IMR-90 (cell line): ENCODE measurements at places on chromosomes 1 and 21.
A peak's percentile ranks its signal among the peaks of the same experiment; 100 is the strongest.

- no peak for DNase-seq
Observed at GRCh38 chr1:88060750-88061491, 623.2 kb upstream of the PKN2 start.

DNA sequence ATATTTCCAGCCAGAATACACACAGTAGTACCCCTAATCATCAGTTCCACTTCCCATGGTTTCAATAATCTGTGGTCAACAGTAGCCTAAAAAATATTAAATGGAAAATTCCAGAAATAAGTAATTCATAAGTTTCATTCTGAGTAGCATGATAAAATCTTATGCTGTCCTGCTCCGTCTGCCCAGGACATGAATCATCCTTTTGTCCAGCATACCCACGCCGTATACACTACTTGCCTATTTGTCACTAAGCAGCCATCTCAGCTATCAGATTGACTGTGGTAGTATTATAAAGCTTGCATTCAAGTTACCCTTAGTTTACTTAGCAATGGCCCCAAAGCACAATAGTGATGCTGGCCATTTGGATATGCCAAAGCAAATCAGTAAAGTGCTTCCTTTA, 118.7 kb downstream of the SLC5A9 start:
- peak; percentile 3 for DNase-seq

- DNase-seq, result no peak
Observed at GRCh38 chr1:239228451-239228850, 157.9 kb upstream of the CHRM3 start.

- DNase-seq, result no peak
Observed at GRCh38 chr1:115400891-115401290, 62.8 kb upstream of the NGF start.

- peak; percentile 50 for DNase-seq
Observed at GRCh38 chr1:14974361-14974760, 179.2 kb upstream of the TMEM51 start.

- DNase-seq, result peak; percentile 33
Observed at GRCh38 chr1:155062702-155063411, 683 bp upstream of the EFNA4 start.

DNA sequence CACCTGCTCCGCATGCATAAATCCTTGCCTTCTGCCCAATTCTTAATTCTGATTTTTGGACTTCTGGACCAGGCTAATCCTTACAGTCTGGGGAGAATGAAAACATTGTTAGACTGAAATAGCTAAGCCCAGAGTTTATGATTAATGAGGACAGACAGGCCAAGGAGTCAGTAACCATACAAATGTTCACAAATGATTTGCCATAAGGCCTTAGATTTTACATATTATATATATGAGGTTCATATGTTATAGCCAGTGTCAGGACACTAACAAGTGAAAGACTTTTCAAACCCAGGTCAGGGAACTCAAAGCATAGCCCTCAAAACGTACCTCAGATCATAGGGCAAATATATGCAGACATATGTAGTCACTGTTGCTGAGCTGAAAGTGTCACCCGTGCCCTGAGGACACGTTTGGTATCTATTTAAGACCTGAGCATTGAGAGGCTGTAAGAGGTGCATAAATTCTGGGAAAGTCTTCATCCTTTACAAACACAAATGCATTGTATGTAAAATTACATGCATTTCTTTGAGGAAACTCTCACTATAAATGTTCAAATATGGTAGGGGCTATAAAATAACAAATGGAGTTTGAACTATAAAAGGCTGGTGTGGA, 45.3 kb upstream of the FBXO28 start:
- no peak for DNase-seq

DNA sequence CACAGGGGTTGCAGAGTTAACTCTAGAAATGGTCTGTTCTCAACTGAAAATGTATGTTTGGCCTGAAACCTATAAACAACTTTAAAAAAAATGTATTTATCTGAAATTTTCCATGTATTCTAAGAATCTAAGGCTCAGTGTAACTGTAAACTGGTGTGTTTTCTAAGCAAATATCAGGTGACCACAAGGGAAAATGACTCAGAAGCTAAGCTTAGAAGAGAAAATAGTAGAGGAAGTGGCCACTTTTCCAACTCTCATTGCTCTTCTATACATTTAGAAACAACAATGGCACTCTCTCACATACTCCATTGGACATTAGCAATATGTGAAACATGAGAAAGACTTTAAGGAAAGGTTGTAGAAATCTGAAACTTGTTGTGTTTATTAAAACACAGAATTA, 7.5 kb downstream of the TNFSF18 start:
- DNase-seq, result peak; percentile 63

DNA sequence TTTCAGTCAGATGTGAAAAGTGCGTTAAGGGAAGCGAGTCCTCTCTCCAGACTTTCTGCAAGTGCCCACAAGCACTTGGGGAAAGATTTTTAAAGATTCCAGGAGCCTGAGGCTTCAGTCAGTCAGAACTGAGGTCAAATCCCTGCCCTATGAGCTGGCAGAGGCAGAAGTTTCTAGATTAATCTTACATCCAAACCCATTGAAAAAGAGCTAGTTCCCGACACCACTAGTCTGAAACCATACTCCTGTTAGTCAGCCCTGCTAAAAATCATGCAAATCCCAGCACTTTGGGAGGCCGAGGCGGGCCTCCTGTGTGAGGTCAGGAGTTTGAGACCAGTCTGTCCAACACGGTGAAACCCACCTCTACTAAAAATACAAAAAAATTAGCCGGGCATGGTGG, 21.0 kb downstream of the RSPH1 start:
- no peak for DNase-seq

DNA sequence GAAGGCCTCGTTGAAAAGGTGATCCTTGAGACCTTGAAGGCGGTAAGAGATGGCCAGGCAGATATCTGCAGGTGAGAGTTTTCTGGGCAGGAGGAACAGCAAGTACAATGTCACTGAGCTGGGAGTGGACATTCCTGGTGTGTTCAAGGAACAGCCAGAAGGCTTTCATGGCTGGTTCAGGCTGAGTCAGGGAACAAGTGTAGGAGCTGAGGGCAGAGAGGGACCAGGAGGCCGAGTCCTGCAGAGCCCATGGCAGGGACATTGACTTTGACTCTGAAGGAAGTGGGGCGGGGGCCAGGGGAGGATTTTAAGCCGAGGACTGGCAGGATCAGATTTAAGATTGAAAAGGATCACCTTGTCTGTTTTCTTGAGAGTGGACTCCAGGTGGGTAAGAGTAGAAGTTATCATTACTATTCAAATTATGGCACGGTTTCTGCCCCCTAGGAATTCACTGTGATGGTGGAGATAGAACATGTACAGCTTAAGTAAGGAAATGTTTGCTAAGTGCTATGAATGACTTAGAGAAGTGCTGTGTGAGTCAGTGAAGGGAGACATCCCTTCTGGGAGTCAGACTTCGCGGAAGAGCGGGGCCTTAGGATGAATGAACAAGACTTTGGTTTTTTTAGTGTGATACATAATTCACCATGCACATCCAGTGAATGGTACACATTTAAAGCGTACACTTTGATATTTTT, 202.3 kb downstream of the KIF26B start:
- DNase-seq, result no peak

GRCh38 chr1:97245682-97246081, 524.1 kb downstream of the PTBP2 start:
- DNase-seq, result peak; percentile 16

GRCh38 chr1:228464487-228464983, 22.6 kb upstream of the RNF187 start:
- peak; percentile 81 for DNase-seq

GRCh38 chr1:30824736-30825429, 67.3 kb upstream of the LAPTM5 start:
- DNase-seq, result no peak

- DNase-seq, result peak; percentile 81
Observed at GRCh38 chr1:32761253-32761877, 55.8 kb downstream of the YARS1 start.

DNA sequence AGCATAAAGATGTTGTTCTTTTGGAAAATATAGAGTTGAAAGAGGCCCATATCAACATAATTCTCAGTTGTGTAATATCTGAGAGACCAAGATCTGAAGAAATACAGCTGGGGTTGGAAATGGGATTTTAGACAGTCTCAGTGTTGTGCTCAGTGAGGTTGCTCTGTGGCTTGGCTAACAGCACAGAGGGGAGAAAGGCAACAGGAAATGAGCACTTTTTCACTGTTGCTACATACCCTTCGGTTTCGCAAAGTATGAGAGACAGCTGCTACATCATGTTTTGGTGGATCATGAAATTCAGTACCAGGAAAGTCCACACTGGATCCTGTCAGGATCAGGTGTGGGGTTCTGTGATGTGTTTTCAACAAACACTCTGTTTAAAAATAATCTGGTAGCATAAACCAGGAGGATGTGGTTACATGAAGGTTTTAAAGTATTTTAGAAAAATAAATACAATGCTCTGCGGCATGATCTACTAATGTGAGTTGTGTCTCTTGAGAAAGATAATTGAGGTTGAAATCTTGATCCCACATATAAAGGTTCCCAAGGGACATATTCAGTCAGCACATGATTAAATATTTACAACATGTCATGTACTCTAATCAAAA, 7.0 kb upstream of the GPR88 start:
- DNase-seq, result peak; percentile 83

DNA sequence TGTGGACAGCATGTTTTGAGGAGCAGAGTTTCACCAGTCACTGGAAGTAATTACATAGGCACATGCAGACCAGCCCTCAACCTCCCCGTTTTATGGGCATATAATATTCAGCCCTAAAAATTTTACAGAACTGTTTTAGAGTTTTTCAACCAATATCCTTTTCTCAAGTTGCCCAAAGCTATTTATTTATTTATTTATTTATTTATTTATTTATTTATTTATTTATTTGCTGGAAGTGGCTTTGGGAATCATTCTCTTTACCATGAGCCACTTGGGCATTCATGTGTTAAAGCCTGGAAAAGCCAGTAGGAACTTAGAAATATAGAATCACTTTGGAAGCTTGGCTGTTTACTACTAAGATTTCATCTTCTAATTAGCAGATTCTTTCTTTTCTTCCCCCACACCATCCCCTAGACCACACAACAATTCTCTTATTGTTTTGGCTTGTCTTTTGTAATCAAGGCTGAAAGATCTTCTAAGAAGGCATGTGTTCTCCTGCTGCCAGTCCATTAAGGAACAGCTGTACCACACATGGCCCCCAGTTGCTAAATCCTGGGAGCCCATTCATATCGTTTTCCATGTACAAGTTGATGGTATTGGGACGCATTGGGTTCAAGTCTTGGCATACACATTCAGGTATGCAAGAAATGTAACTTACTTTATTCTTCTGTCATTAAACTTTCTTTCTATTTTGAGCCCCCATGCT, 220.0 kb downstream of the PAPPA2 start:
- DNase-seq, result no peak

GRCh38 chr1:9454494-9455066, 84.7 kb upstream of the SLC25A33 start:
- no peak for DNase-seq

DNA sequence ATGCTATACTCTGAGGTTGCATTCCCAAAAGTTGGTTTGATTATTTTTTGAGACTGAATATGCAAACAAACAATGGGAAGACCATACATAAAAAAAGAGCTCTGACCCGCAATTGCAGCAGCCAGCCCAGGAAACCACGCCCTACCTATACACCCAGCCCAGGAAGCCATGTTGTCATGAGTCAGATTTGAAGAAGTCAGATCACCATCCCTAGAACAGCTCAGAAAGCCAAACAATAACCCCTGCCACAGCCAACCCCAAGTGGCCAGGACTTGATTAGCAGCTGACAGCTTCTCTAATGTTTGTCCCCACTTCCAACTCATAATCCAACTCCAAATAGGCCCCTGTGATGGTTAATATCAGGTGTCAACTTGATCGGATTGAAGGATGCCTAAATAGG, 621.9 kb downstream of the NPHP4 start:
- no peak for DNase-seq

DNA sequence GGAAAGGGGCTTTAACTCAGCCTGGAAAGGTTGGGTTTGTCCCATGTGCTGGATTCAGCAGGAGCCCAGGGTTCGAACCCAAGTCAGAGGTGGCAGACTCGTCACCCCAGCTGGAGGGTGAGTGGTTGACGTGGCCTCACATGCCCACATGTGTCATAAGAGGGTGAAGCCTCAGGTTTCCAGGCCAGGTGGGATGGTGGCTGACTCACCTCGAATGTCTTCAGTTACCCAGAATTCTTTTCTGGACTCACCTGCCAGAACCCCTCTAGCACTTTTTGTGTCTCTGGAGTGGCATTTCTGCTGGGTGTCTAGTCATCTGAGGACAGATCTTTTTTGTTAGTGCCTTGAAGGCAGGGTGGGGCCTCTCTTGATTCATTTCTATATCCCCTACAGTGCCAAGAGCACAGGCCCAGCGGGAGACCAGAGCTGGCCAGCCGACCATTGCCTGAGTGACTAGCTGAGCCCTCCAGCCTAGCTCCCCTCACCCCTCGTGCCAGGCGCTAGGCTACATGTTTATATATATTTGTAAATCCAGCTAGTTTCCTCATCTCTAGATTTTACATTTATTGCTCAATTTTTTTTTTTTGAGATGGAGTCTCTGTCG, 28.1 kb downstream of the IL6R start:
- DNase-seq, result no peak

GRCh38 chr1:32051706-32052105, 21.0 kb upstream of the TMEM39B start:
- no peak for DNase-seq

DNA sequence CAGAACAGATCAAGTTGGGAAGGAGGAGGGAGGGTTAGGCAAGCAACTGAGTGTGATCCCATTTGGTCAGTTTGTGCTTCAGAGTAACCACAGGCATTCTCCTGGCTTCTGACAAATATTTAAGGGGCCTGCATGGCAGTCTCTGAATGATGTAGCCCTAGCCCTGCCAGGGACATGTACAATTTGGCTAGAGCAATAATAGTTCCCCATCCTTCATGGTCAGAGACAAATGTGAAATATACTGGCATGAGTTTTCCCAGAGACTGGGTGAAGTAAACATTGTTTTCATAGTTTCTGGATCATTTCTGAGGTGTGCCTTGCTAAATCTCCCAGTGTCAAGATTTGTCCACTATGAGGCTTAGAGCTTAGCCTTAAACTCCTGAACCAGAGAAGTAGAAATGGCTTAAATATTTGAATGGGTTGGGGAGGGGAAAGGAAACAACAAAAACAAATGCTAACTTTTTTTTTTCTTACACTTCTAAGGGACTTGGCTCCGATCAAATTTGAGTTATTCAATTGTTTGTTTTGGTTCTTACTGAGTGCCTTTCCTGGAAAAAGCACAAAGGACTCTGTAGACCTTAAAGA, 42.0 kb upstream of the UBE2U start:
- DNase-seq, result peak; percentile 71

DNA sequence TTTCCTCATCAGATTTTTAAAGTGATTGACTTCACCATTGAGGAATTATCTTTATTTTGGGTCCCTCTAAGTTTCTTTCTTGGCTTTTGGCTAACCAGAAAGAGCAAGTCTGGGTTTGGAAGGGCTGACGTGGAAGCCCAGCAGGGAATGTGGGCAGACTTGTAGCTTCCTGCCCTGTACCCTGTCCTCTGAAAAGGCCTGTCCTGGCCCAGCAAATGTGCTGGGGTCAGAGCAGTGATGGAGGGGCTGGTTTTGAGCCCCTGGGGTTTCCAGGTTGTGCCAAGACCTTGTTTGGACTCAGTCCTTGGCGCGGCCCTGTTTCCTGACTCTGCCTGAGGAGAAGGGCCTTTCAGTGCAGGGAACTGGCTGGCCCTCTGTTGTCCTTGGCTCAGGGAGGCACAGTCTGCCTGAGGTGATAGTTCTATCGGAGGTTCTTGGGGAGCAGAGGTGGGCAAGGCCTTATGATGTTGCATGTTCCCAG, 72.1 kb downstream of the UCK2 start:
- DNase-seq, result peak; percentile 23

GRCh38 chr1:93629101-93630059, 52.3 kb downstream of the BCAR3 start:
- DNase-seq, result peak; percentile 85
